ENCODE measurements at places on chromosomes 7 and 10.

DNA sequence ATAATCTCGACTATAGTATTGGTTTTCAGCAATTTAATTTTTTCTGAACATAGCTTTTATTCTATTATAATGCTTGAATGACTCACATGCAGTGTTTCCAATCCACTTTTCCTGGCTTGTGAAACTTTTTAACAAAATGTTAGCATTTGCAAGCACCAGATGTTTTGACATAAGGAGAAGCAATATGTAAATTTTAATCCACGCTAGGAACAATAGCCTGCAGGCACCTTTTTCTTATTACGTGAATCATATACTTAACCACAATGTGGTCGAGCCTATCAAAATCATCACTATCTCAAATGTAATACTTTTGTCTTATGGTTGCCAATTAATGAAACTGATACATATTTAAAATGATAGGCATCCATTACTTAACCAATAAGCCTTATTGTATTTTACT, 97.1 kb downstream of the TFEC start:
- H3K27me3 ChIP-seq: no peaks in the 10 kb centered on the region
- no peak overlapping the region for H3K4me3 ChIP-seq
- no peak for DNase-seq

DNA sequence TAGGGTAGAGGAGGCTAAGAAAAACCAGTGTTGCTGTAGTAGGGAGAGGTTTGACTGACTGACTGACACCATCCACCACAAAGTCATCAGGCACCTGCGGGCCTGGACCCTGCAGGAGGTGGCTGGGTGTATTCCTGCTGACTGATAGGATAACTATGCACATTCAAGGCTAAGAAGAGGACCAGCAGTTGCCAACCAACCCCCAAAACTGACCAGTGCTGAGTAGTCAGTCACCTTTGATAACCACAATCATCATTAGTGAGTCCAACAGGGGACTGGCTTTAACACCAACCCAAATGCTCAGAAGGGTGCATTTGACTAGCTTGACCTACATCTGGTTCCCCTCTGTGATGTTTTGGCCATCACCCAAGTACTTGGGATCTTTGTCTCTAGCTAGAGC, 30.5 kb downstream of the PLXNA4 start:
- H3K27ac ChIP-seq: no peak overlapping the region
- peaks cover 31% of the 10 kb centered on the region for H3K27me3 ChIP-seq
- no peak overlapping the region for H3K4me3 ChIP-seq
- H3K36me3 ChIP-seq: no peaks in the 10 kb centered on the region
- H3K4me1 ChIP-seq: no peaks in the 10 kb centered on the region

DNA sequence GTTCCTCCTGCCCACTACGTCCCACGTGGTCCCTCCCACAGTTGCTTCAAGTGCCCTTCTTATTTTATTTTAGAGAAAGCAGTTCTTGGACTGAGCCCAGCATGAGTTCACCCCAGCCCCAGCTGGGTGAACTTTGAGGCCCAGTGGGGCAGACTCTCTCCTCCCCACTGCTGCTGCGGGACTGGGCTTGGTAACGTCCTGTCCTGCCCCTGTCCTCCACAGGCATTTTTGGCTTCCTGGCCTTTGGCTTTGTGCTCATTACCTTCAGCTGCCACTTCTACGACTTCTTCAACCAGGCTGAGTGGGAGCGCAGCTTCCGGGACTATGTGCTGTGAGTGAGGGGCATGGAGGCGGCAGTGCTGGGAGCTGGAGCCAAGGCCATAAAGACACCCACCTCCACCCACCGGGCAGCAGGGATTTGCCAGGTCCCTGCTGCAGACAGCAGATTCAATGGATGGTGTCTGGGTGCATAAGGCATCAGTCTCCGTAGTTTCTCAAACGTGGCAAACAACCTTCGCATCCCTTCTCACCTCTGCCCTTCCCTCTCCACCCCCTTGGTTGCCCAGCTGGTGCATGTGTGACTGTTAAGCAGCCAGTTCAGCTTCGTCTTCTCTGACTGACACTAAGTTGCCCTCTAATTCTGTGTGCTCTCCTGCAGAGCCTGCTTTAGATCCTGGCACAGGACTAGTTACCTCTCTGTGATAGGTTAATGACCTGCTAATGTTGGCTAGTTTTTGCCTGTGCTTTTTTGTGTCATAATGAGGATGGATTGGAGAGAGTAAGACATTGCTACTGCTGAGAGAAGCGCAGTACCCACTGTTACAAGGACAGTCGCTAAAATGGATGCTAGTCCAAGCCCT, 15.5 kb upstream of the AHCYL2 start:
- H3K27ac ChIP-seq: no peak overlapping the region
- no peak overlapping the region for H3K4me3 ChIP-seq
- no peak for DNase-seq

DNA sequence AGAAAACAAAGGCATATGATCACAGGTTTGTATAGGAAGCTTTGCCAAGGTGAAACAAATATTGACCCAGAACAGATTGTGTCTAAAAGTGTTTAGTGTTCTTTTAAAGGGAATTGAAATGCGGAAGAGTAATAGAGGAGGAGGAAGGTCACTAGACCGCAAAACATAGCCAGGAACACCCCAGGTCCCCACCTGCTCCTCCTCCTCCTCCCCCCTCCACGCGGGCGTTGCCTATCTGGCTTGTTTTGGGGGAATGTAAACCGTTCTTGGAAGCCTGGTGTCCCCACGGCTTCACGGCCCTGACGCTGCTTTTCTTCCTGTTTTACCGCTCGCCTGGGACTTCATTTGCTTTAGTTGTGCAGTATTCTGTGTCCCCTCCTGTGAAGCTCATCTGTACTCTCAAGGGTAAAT, 81.0 kb upstream of the PFKP start:
- H3K4me3 ChIP-seq: no peak overlapping the region
- H3K27ac ChIP-seq: no peak overlapping the region
- peaks cover 66% of the 10 kb centered on the region for H3K27me3 ChIP-seq
- H3K4me1 ChIP-seq: peaks cover 4% of the 10 kb centered on the region

DNA sequence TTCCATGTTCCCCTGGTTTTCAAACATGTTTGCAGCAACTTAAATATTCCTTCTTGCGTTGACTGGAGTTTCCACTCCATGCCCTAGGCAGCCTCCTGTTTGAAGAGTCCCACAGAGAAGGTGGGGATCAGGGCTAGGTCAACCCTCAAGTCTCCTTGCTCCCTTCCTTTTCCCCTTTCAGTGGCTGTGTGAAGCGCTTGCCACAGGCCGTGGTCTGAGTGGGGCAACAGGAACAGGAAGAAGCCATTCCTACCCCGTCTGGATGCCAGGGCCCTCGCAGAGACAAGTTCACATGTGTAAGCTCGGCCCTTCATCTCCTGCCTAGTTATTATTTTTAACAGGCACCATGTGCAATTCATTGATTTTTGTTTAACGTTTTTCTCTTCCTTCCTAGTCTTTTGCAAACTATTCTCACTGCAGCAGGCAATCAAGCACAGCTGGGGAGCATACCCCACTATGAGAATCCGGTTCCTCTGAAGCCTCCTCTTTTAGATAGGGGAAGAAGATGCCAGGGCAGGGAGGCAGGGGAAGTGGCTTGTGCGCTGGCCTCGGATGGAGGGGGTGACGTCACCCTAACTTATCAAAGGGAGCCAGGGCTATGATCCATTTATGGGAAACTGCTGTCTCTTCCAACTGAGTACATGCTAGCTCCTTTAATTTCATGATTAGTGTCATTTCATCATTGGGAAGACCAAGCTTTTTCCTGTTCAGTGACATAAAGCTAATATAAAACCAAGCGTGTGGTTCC, 64.2 kb downstream of the PRLHR start:
- no peak overlapping the region for H3K4me3 ChIP-seq
- no peaks in the 10 kb centered on the region for H3K4me1 ChIP-seq
- H3K36me3 ChIP-seq: no peaks in the 10 kb centered on the region
- peaks cover 35% of the 10 kb centered on the region for H3K27me3 ChIP-seq

- peaks cover 19% of the 10 kb centered on the region for H3K27me3 ChIP-seq
- no peaks in the 10 kb centered on the region for H3K36me3 ChIP-seq
- H3K4me1 ChIP-seq: no peaks in the 10 kb centered on the region
- no peak for DNase-seq
- no peak overlapping the region for H3K27ac ChIP-seq
These were observed 88.9 kb downstream of the C1GALT1 start for GRCh38 chr7:7271094-7271874.

DNA sequence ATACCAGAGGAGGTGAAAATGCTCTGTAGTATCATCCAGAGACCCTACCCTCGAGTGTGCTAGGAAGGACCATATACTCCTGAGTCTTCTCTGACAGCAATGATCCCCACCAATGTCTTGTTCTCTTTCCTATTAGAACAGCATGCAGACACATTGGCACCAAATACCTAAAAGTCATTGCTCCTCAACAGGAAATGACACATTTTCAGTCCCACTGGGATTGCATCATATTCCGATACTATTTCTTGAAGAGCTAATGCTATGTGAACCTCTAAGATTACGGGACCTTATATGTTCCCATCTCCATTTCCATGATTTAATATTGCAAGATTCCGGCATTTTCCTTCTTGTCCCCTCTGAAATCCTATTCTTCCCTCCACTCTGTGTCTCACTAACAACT, 177.4 kb downstream of the NRP1 start:
- H3K4me1 ChIP-seq: peaks cover 23% of the 10 kb centered on the region
- H3K27me3 ChIP-seq: no peaks in the 10 kb centered on the region
- no peak for DNase-seq
- H3K4me3 ChIP-seq: no peak overlapping the region

- H3K27ac ChIP-seq: no peak overlapping the region
- no peaks in the 10 kb centered on the region for H3K36me3 ChIP-seq
- no peak overlapping the region for H3K4me3 ChIP-seq
- H3K4me1 ChIP-seq: no peaks in the 10 kb centered on the region
- no peaks in the 10 kb centered on the region for H3K27me3 ChIP-seq
- DNase-seq: no peak
These were observed 530.2 kb upstream of the FZD8 start for GRCh38 chr10:36171953-36172940.

- peaks cover 2% of the 10 kb centered on the region for H3K4me1 ChIP-seq
- no peaks in the 10 kb centered on the region for H3K27me3 ChIP-seq
- no peak overlapping the region for H3K27ac ChIP-seq
- no peaks in the 10 kb centered on the region for H3K36me3 ChIP-seq
- no peak overlapping the region for H3K4me3 ChIP-seq
These were observed 82.9 kb upstream of the PDCD4 start for GRCh38 chr10:110788620-110789385.

DNA sequence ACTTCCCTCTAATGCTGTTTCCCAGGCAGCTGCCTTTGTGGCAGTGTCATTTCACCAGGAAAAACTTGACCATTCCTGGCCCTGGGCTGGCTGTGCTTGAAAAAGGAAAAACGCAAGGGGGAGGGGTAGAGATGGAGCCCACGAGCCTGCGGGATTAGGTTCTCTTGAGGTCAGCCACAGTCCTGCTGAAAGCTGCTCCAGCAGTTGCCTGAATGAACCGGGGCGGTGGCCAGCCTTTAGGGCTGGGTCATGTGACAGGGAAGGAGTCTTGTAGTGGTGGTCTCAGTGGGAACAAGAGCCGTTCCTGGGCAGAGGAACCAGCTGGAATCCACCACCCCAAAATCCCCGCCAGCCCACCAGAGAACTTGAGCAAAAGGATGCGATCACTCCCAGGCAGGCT, 51.2 kb upstream of the LRRC4 start:
- no peaks in the 10 kb centered on the region for H3K27me3 ChIP-seq
- DNase-seq: no peak
- H3K4me3 ChIP-seq: no peak overlapping the region
- no peaks in the 10 kb centered on the region for H3K4me1 ChIP-seq
- peaks cover 16% of the 10 kb centered on the region for H3K36me3 ChIP-seq

- H3K4me1 ChIP-seq: no peaks in the 10 kb centered on the region
- peaks cover 43% of the 10 kb centered on the region for H3K27me3 ChIP-seq
- H3K4me3 ChIP-seq: no peak overlapping the region
- H3K27ac ChIP-seq: no peak overlapping the region
- DNase-seq: no peak
- H3K36me3 ChIP-seq: no peaks in the 10 kb centered on the region
These were observed 10.8 kb upstream of the HOXA2 start for GRCh38 chr7:27112955-27113949.

GRCh38 chr10:98924526-98924925, 311.1 kb downstream of the HPSE2 start:
- H3K4me1 ChIP-seq: no peaks in the 10 kb centered on the region
- no peak overlapping the region for H3K4me3 ChIP-seq
- H3K27me3 ChIP-seq: no peaks in the 10 kb centered on the region
- no peak overlapping the region for H3K27ac ChIP-seq
- H3K36me3 ChIP-seq: no peaks in the 10 kb centered on the region
- no peak for DNase-seq

DNA sequence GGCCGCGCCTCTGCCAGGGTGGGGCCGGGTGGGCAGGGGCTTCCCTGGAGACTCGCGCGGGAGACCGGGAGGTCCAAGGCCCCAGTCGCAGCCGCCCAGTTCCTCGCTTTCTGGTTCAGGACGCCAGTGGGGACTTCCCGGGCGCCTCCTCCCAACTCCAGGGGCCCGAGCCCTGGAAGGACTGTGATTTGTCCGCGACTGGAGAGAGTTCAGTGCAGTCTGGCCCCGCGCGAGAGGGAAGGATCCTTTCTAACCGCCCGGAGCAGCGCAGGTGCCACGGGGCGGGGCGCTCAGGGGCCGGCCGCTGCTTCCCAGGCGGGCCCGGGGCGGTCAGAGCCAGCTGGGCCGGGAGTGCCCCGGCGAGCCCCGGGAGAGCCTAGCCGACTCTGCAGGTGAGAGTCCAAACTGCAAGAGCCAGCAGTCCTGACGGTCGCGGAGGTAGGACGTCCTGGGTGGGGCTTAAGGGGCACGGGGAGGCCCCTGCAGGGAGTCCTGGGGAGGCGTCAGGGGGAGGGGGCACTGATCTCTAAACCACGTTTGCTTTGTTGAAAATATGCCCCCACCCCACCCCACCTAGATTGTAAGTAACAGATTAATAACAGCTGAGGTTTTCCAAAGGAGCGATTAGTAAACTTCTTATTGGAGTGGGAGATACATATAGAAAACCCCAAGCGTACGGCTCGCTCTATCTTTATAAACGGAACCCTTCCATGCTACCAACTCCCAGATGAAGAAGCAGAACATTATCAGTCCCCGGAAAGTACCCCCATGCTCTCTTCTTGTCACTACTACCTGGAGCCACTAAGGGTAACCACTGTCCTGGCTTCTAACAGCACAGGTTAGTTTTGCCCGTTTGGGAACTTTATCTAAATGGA, 8.2 kb downstream of the NKX2-3 start:
- H3K4me1 ChIP-seq: peaks cover 7% of the 10 kb centered on the region
- H3K4me3 ChIP-seq: peak overlapping the region; percentile 29

DNA sequence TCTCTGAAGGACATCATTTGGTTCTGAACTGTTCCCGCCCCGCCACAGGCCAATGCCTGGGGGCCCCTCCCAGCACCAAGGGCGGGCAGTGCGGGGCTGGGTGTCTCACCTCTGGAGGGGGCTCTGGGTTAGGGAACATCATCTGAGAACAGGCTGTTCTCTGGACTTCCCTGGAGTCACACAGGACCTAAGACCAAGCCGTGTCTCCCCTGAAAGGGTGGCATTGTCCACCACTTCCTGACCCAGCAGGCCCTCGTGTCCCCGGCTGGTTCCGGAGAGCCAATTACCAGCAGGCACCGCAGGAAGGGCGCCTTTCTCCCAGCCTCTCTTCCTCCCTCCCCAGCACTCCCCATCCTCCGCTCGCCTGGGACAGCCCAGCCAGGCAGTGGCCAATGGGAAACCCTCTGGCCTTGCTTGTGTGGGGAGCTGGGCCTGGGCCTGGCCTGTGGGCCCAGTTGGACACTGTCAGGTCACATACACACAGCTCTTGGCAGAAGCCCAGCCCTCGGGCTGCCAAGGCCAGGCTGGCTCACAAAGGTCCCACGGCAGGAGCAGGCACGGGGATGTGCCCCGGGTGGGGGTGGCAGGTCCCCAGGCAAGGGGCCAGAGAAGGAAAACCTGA, 119.5 kb downstream of the SPDYE5 start:
- H3K27me3 ChIP-seq: no peaks in the 10 kb centered on the region
- H3K4me1 ChIP-seq: peaks cover 2% of the 10 kb centered on the region
- no peak overlapping the region for H3K27ac ChIP-seq
- H3K4me3 ChIP-seq: no peak overlapping the region
- DNase-seq: no peak
- H3K36me3 ChIP-seq: no peaks in the 10 kb centered on the region
